Stimulated activated CD8-positive, alpha-beta memory T cell treated with anti-CD3 and anti-CD28 coated beads, Interleukin-12 subunit alpha, Interleukin-12 subunit beta, amount 100 ng/mL, for 4 hours (primary cell): ENCODE measurements at places on chromosomes 6 and 20.

DNA sequence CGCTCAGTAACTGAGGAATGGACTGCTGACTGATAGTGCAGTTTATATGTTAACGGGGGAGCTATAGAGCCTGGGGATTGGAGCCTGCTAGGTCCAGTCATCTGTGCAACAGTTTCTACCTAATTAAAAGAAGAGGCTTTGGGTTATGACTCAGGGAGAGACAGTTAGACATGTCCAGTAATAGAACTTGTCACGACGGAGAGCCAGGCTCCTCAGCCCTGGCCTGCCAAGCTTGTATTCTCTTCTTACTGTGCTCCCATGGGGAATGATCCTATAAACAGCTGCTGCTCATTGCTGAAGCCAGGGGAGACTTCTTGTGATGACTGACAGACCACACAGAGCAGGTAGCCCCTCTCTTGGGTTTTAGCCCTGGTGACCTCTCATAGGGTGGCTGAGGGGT is 69.3 kb downstream of the SYNJ2 start:
- DNase-seq, result no peak

- DNase-seq, result no peak
These were observed 64.8 kb downstream of the SYNJ2 start for GRCh38 chr6:158046201-158047126.

DNA sequence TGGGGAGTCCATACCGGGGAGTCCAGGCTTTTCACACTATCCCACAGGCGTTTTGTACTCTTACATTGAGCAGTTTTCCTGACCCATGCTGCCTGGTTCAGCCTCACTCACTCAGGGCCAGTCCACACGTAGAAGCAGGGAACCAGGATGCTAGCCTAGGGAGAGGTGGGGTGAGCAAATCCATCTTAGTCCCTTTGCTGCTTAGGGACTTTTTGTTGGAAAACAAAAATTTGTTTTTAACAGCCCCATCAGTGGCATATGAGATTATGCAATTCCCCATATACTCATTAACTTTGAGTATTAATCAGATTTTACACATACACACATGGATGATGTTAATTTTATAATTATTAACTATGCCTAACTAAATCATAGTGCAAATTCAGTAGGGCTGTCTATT is 84.2 kb downstream of the EZR start:
- no peak for DNase-seq

DNA sequence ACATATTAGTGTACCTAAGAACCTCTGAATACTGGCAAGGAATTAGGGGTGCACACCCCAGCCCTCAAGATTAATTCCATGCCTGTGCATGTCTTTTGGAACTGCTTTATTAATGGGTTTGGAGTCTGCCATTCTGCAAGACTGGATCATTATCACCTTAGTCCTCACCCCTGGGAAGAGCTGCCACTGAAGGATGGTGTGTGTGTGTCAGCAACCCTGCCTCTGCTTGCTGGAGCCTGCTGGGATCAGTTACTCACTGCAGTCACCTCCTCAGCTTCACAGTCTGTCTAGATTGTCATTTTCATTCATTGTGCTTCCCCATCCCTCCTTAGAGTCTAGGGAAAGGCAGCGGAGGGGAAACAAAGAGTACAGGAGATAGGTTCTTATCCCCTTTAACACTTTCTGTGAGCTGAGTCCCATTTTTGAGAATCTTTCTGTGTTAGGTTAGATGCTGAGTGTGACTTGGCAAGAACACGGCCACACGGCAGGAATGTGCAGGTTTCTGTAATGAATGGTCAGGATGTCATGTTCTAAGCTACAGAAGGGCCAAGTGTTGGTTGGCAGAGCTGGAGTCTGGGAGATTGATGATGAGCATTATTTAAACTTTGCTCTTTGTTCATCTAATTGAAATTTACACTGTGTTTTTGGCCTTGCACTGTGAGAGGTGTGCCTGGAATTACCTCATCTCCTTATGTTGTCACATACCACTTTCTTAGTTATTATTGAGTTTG is 21.1 kb downstream of the GHRH start:
- DNase-seq, result no peak

DNA sequence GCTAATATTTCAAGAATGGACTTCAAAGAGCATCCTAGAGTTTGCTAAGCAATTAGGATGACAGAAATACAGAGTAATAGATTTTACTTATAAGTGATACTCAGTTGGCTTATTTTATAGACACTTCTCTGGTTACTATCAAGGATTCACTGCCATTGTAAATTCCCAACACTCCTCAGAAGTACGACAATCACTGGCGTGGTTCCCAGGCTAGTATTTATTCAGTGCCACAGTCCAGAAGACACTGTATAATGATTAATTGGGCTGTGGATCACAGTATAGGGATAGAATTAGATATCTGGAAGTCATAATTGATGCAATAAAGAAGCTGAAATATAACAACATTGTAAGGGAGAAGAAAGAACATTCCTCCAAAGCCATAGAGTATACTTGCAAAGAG is 15.7 kb downstream of the MANEA start:
- DNase-seq, result no peak

GRCh38 chr20:62336329-62336728 is 30.8 kb downstream of the LAMA5 start:
- no peak for DNase-seq

GRCh38 chr6:88983532-88983931 is 20.1 kb upstream of the RNGTT start:
- no peak for DNase-seq

DNA sequence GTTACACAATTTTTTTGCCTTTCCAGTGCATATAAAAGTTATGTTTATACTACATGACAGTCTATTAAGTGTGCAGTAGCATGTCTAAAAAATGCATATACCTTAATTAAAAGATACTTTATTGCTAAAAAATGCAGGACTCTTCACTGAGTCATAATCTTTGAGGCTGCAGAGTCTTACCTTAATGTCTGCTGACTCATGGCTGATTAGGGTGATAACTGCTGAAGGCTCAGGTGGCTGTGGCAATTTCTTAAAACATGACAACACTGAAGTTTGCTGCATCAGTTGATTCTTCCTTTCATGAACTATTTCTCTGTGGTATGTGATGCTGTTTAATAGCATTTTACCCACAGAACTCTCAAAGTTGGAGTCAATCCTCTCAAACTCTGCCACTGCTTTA is 19.1 kb downstream of the ZSCAN23 start:
- no peak for DNase-seq

DNA sequence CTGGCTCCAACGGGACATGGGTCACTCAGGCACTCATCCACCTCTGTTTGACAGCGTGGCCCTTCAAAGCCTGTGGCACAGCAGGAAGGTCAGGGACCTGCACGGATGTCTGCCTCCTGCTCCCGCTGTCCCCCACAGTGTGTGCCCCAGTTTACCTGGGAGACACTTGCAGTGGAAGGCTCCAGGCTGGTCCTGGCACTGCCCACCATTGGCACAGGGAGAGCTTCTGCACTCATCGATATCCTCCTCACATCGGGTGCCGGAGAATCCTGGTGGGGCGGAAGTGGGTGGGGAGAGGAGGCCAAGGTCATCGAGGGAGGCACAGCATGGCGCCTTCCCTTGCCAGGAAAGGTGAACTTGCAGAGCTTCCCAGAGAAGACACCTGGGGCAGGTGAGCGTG is 6.9 kb downstream of the NOTCH4 start:
- DNase-seq, result no peak

DNA sequence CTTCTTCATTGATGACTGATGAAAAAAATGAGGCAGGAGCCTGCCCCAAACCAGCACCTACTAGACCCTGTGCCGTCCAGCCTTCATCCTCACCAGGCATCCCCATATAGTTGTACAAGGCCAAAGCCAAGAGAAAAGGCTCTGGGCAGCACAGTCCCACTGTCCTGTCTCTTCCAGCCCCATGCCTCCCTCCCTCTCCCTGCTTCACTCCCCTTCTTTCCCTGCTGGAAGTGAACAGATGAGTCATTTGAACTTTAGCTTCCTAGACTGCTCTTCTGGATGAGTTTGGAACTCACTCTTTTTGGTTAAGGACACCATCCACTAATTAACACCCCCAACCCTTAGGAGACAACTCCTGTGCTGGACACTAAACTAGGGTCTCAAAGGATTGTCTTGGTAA is 235.2 kb downstream of the LRFN2 start:
- no peak for DNase-seq

DNA sequence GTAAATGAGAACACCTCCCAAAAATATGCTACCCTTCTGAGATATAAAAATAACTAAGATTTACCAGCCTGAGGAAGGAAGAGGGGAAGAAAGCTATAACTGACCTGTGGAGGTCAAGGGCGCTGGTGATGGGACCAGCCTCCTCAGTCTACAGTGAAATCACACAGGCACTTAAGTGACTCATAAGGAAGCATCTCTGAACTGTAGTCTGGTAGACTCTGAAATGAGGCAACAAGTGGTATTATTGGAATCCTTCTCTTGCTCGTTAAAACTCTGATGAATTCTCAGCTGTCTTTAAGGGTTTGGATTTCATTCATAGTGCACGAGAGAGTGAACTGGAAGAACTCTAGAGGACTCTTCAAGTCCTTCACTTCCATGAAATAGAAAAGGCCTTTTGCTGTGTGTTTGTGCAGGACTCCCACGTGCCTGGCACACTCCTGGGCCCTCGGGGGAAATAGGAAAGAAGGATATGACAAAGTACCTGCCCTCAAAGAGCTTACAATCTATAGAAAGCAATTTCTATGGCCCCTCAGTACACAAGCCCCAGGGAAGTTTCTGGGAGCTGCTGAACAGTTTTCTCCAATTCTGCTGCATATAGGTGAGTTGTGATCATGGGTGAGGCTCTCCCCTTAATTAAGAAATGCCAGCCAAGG is 231.8 kb upstream of the RREB1 start:
- DNase-seq, result no peak

GRCh38 chr20:51775241-51775640 is 7.1 kb upstream of the ATP9A start:
- DNase-seq, result no peak

- no peak for DNase-seq
These were observed 26.0 kb upstream of the PCMTD2 start for GRCh38 chr20:64229507-64230061.

DNA sequence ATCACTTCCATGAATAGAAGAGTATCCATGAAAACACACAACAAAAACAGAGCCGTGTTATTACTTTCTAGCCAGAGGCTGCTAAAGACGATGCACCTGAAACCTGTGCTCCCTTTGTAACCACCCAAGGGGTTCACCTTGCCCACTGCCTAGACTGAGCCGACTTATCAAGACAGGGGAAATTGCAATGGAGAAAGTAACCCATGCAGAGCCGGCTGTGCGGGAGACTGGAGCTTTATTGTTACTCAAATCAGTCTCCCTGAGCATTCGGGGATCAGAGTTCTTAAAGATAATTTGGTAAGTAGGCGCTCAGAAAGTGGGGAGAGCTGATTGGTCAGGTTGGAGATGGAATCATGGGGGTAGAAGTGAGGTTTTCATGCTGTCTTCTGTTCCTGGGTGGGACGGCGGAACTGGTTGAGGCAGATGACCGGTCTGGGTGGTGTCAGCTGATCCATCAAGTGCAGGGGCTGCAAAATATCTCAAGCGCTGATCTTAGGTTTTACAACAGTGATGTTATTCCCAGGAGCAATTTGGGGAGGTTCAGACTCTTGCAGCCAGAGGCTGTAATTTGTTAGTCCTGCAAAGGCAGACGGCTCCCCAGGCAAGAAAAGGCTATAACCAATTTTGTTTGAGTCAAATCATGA is 366.6 kb downstream of the PREX1 start:
- no peak for DNase-seq

DNA sequence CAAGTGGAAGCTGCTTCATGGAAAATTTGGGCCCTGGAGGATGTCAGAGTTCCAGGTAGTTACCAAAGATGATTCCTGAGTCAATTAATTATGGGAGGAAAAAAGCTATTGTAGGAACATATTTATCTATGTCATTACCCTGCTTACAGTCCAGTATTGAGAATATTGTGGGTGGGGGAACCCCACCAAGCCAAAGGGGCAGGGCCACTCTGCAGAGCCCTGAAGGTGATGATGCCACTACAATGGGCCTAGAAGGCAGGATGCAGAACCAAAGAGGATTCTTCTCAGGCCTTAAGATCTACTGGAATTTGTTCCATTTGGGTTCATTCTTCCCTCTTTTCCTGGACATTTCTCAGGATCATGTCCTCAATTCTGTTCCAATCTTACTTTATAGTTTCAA is 375.2 kb upstream of the MARCKS start:
- no peak for DNase-seq

DNA sequence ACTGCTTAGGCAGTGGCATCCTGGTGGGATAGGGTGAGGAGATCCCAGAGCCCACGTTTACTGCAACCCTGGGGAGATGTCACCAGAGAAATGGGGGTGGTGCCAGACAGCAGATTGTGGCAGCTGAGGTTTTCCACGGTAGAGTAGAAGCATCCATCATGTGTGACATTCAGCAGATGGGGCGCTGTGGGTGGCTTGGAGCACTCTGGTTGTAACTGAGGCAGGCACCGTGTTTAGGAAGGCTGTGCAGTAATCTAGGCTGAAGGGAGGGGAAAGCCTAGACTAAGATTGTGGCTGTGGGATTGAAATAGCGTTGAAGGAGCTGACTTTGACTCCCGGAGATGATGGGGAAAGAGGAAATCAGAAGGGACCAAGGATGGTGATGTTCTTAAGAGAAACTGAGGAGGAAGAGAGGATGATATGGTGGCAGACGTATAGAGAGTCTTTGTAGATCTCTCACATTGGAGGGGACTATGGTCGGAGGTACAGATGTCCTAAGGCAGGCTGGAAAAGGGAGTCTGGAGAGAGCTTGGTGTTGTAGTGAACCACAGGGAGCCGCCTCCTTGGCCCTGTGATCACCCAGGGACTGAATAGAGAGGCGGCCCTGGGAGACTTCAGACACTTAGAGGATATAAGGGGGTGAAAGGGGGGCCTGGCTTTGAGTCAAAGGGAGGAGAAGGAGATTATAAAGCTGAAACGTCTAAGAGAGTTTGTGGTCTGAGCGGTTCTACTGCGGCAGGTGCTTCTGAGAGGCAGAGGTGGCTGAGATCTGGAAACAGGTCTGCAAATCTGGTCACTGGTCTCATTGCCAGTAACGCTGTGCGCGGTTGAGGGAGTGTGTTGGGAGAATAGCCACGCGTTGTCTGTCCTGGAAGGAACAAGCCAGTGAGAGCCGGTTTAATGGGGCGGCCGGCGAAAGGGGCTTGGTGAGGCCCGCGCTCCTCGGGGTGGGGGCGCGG is 792 bp upstream of the MICA start:
- no peak for DNase-seq

DNA sequence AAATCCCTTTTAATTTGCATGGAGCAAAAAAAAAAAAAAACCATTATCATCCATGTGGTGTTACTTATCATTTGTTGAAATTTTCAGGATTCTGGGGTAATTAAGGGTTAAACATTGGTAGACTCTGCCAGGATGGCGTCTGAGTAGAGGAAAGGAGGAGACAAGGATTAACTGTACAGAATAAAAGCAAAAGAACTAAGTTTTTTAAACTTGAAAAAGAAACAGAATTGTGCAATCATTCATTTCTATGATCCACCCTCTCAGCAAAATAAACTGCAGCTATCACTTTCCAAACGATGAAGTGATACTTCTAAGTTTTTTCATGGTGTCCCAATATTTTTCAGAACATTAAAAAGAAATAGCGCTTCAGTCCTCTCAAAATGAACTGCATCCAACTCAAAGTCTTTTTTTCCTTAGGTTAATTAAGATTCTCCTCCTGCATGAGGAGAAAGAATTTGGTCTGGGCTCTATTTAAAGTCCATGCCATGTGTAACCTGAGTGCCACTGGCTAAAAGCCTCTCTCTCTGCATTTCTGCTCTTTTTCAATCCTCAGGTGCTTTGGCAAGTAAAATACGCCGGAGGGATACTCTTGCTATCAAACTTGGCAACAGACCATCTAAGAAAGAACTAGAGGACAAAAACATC is 69.5 kb upstream of the LTV1 start:
- DNase-seq, result no peak
